ENCODE measurements at places on chromosomes 2 and 18.

DNA sequence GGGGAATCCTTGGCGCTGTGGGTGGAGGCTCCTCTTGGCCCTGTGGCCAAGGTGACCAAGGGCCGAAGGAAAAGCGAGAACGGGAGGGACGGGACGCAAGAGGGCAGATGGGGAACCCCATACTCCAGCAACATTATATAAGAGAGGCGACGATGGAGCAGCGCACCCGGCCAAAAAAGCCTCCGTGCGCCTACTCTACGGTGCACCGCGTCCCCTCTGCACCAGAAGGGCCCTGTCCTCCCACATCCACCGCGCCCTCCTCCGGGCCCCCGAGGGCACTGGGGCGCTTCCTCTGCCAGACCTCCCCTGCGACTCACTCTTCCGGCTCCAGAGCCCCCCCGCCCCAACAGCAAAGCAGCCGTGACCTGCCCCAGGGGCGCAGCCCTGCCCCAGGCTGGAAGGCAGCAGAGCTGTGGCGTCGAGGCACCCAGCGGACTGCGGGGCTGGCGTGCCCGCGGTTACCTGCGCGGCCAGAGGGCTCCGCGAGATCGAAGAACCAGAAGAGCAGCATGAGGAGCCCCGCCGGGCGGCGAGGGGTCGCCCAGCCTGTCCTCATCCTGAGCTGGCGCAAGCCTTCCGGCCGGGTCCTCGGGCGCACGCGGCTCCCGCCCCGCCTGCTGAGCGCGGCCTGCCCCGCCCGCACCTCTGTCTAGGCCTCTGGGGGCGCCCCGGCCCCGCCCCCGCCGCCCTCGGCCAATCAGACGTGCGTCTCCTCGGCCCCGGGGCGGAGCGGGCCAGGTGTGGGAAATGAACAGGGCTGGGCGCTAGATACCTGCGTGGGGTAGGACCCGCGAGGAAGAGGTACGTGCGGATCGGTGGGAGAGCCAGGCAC is 106.3 kb upstream of the CD302 start:
- DNase-seq = peak; percentile 79

DNA sequence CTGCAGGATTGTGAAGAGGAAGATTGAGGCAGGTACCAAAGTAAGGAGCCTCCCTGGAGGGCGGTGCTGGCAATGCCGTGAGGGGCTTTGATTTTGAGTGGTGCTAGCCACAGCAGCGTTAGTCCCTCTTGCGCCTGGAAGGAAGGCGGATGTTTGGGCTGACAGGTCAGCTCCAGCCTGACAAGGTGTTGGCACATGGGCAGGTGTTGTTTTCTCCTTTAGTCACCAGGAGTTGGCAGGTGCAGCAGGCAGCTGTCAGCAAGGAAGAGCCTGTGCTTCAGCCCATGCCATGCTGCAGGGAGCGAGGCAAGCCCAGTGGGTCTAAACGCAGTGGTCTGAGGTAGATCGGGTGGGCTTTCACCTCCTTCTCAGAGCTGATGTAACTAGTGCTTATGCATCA is 8.5 kb downstream of the SEC11C start:
- no peak for DNase-seq

DNA sequence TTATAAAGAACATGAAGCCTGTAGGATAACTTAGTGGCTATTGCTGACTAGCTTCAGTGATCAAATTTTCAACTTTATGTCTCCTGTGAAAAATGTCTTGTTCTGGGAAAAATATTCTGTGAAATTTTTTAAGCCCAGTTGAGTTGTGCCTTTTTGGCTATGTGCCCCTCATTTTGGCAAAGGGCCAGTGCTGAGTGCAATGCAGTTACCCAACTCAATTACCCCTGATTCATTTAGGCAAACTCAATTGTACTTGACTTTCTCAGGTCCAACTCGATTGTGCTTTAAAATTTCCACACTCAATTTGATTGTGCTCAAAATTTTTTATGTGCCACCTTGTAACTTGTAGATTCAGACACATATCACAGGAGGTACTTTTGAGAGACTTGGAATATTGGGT is 548.8 kb upstream of the NRP2 start:
- no peak for DNase-seq

GRCh38 chr2:13193900-13194299 is 477.2 kb downstream of the TRIB2 start:
- no peak for DNase-seq

DNA sequence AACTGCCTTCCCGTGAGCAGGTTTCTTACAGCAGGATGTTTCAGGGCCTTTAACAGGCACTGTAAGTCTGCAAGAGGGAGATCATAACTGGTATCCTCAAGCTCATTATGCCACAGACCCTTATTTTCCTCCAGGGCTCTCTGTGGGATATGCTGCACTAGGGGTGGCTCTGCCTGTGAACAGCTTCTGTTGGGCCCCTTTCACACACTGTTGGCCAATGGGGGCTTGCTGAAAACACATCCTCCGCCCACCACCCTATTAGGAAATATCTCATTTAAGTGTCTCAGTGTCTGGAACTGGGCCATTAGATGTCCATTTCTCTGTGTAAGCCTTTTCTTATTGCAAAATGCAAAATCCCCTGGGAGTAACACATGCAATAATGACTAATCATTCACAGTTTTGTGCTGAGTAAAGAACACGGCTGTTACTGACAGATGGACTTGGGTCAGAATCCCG is 414.3 kb upstream of the HS6ST1 start:
- DNase-seq = no peak

DNA sequence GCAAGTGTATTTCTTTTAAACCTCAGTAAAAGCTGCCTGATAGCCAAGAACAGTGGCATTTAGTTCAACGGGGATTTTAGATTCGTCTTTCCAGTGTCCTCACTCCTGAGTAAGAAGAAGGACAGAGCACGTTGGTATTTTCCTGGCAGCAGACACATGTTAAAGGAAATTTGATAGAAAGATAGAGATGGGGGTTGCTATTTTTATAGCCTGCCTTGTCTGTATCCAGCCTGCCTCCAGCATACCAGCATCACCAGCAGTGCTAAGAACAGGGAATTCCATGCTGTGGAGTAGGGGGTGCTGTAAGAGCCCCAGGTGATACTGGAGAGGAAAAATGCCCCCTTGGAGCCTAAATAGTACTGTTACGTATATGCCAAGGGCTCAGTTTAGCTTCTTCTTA is 1.1 kb upstream of the SMYD1 start:
- no peak for DNase-seq

DNA sequence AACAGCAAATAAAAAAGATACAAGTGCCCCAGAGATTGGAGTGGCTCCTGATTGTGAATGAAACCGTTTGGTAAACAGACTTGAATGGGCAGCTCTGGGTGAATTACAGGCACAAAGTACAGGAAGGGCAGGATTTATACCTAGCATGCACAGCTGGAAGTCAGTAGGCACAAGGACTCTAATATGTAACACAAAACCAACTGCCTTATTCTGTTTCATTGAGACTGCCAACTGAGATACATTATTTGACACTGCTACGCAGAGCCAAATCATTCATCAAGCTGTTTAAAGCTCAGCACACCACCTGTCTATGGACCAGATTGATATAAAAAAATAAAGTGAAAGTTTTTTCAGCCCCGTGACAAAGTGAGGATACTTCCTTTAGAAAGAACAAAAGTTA is 541.2 kb downstream of the NUP35 start:
- DNase-seq = no peak

GRCh38 chr2:71154798-71155197 is 24.4 kb downstream of the MPHOSPH10 start:
- no peak for DNase-seq

- DNase-seq = no peak
These were observed 44.2 kb downstream of the LCLAT1 start for GRCh38 chr2:30491225-30491624.

- DNase-seq = no peak
These were observed 87.9 kb upstream of the GULP1 start for GRCh38 chr2:188203776-188204175.

DNA sequence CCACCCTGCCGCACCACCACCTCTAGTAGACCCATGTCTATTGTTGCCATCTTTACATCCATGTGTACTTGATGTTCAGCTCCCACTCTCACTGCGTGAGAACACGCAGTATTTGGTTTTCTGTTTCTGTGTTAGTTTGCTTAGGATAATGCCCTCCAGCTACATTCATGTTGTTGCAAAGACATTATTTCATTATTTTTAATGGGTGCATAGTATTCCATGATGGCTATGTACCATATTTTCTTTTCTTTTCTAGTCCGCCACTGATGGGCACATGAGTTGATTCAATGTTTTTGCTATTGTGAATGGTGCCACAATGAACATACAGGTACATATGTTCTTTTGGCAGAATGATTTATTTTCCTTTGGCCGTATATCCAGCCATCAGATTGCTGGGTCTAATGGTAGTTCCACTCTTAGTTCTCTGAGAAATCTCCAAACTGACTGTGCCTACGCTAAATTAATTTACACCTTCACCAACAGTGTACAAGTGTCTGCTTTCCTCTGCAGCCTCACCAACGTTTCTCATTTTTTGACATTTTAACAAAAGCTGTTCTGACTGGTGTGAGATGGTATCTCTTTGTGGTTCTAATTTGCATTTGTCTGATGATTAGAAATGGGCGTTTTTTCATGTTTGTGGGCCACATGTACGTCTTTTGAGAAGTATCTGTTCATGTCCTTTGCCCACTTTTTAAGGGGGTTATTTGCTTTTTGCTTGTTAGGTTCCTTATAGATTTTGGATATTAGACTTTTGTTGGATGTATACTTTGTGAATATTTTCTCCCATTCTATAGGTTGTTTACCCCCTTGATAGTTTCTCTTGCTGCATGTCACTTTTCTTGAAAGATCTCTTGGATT is 10.5 kb upstream of the ZNF513 start:
- no peak for DNase-seq

DNA sequence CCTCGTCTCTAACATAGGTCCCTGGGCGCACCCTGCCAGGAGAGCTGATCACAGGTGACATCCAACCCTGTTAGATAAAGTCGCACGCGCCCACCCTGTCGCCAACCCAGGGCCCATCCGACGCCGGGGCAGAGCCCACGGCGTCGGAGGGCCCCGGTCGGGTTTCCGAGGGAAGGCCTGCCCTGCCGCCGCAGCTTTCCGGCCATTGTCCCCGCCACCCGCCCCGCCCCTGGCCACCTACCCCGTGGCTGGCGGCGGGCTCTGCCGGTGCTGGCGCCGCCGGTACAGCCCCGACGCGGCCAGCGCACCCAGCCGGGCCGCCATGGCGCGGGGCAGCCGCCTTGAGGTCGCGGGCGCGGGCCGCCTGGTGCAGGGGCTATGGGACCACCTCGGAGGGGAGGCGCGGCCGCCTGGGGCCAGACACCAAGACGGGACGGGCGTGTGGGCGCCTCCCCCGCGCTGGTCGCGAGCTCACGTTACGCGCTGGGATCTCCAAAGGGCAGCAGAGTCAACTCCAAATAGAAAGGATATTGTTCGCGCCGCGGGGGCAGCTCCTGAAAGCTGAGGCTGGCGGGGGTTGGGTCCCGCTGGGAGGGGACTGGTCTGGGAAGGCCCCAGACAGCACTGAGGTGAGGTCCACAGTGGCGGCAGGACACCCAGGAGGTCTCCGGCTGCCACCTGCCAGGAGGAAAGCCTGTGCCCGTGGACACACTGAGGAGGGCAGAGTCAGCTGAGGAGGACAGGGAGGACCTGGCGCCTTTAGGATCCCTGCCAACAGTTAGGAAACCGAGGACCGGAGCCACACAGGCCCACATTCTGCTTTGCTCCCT is 11.1 kb downstream of the LIMS2 start:
- DNase-seq = no peak

DNA sequence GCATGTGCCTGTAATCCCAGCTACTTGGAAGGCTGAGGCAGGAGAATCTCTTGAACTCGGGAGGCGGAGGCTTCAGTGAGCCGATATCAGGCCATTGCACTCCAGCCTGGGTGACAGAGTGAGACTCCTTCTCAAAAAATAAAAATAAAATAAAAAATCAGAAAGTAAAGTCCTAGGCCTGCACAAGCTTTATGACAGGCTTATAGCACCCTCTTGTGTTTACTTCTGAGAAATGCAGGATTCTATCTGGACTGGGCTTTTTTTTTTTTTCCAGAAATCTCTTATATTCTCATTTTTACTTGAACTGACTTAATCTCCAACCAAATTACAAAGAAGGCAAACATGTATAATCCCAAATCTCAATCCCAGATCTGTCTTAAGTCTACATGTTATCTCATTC is 26.1 kb upstream of the REG3G start:
- no peak for DNase-seq

GRCh38 chr2:231393149-231394131 is 2.1 kb upstream of the B3GNT7 start:
- DNase-seq = no peak

DNA sequence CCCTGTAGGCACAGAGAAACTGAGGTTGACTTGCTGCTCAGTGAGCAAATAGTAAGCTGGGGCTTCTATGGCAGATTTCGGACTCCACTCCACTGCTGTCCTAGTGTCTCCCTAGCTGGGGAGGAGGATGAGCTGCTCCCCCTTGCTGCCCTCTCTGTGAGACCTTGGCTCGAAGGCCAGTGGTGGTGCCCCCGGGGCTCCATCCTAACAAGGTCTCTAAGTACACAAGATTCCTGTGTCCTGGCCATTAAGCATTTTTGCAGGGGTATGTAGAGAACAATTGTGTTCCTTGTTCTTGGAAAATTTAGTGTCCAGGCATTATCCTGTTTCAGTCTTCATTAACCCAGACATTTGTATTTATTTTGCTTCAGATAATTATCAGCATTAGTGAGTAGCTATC is 21.3 kb upstream of the BCL2L11 start:
- no peak for DNase-seq

GRCh38 chr2:172038604-172039003 is 38.9 kb downstream of the METAP1D start:
- DNase-seq = no peak

Measured in activated T-cell treated with anti-CD3 and anti-CD28 coated beads for 1 hour (primary cell).